Activated gamma-delta T cell treated with Interleukin-2 at 50 U/mL for 16 hours (primary cell): ENCODE measurements at places on chromosomes 2 and 18.

- DNase-seq: no peak
Measured at GRCh38 chr2:123913143-123913735, 111.8 kb upstream of the CNTNAP5 start.

DNA sequence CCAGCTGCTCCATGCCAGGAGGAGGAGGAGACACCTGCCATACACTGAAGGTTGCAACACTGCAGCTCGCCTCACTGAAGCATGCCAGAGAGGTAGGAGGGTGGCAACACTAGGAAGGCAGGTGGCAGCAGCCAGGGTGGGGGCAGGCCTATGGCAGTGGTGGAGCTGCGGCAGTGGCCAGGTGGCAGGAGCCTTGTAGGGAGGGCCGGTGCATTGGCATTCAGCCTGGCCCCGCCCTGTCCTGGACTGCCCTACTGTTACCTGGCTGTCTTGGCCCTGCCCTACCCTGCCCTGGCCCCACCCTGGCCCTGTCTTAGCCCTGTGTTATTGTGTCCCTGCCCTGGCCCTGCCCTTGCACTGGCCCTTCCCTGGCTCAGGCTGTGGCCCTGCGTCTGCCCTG is 7.4 kb upstream of the ANKRD62 start:
- no peak for DNase-seq

- no peak for DNase-seq
Measured at GRCh38 chr2:163455815-163456214, 280.0 kb downstream of the FIGN start.

DNA sequence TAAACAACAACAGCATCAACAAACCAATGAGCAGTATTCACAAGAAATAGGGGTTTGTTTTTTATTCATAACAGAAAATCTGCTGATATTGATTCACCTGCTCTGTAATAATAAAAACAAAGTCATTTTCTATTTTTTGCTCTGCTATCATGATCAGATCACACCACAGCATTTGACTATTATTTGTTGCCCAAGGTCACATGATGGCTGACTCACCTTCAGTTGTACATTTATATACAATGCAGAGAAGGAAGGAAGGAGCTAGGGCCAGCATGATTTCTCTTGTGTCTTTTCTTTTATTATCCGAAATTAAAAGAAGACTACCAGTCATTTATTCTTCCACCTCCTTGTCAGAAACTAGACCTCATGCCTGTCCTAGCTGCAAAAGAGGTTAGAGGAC is 1427.7 kb upstream of the CELF4 start:
- no peak for DNase-seq

- DNase-seq: no peak
Measured at GRCh38 chr18:24228667-24229041, 89.8 kb downstream of the CABYR start.

- no peak for DNase-seq
Measured at GRCh38 chr2:147679955-147680531, 164.8 kb upstream of the ACVR2A start.

DNA sequence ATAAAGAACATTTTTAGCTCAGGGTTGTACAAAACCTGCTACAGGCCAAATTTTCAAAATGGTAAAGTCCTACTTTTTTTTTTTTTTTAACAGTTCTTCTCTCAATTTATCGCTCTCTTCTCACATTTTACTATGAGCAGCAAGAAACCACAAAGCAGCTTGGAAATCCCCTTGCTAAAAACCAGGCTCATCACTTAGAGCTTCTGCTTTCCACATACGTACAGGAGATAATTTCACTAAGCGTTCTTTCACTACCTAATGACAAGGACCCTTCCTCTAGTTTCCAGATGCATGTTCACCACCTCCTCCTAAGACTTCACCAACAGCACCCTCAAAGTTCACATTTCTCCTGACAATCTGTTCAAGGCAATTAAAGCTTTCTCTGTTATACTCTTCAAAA is 294.9 kb upstream of the CYRIA start:
- DNase-seq: no peak

- no peak for DNase-seq
Measured at GRCh38 chr2:218810256-218810655, 21.3 kb downstream of the PRKAG3 start.

DNA sequence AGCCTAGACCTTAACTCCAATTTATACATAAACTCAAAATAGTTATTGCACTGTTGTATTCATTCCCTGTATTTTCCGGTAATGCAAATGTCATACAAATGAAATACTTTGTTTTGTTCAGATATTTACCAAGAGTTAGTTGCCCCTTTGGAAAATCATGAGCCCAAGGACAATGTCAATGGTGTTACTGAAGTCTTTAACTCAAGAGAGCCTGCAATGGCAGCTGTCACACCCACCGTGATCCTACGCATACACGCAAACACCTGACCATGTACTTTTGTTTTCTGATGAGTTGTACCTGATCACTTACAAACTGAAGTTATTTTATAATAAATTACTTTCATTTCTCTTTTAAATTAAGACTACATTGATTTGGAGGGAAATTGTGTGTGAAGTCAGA is 11.7 kb upstream of the WIPF1 start:
- DNase-seq: no peak

DNA sequence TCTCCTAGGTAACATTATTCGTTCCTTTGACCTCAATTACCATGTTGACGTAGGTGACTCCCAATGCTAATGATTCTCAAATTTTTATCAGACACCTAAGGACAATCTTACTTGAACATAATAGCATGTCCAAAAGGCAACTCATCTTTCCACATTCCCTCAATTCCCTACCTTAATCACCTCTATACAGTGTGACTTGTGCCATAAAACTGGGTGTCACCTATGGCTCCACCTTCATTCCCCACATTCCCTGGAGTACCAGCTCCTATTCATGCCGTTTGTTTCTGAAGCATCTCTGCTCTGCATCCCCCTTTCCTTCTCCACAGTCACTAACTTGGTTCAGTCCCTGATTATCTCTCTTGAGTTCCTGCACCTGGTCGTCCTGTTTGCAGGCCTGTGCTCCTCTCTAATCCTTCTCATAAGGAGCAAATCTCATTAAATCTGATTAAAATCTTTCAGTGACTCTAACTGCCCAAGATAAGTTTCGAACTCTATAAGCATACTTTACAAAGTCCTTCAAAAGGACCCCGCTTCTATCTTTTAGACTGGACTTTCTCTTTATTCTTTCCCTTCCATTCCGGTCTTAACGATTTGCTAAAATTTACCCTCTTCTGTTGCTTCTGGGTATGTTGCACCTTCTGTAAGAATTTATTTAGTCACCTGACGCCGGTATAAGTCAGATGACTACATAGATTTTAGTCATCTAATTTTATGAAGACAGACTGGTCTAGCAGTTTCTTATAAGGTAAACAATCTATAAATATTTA is 128.7 kb downstream of the OSBPL1A start:
- no peak for DNase-seq

GRCh38 chr2:101474731-101475384 is at the start of gene RFX8:
RFX8 (minus strand) TSS chr2:101475112; CDS start chr2:101466848, 8,264 bp downstream.
- peak; percentile 37 for DNase-seq

DNA sequence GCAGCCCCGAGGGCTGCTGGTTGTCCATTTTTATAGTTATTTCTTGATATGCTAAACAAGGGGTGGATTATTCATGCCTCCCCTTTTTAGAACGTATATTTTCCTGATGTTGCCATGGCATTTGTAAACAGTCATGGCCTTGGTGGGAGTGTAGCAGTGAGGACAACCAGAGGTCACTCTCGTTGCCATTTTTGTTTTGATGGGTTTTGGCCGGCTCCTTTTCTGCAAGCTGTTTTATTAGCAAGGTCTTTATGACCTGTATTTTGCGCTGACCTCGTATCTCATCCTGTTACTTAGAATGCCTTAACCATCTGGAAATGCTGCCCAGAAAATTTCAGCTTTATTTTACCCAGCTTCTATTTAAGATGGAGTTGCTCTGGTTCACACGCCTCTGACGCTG is 825.8 kb upstream of the CDH2 start:
- no peak for DNase-seq

GRCh38 chr2:130374587-130375290 is 18.9 kb downstream of the PTPN18 start:
- no peak for DNase-seq

DNA sequence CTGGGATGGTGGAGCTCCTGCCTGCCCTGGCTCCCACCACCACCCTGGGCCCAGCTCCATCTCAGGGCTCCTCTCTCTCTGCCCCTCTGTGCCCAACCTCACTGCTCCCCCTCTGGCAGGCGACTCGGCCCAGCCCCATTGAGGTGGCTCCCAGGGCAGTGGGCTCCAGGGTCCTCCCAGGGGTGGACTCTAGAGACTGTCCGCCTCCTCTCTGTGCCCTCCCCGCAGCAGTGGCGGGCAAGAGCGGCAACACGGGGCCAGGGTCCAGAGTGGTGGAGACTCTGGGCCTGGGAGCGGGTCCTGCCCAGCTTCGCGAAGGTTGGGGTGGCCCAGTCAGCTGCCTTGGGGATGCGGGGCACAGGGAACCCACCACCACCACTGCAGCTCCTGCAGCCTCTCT is 27.4 kb downstream of the DDX1 start:
- no peak for DNase-seq

GRCh38 chr2:145724311-145724898 is 1204.5 kb upstream of the ZEB2 start:
- DNase-seq: no peak

- no peak for DNase-seq
Measured at GRCh38 chr2:217371781-217372213, 511.9 kb upstream of the TNP1 start.

DNA sequence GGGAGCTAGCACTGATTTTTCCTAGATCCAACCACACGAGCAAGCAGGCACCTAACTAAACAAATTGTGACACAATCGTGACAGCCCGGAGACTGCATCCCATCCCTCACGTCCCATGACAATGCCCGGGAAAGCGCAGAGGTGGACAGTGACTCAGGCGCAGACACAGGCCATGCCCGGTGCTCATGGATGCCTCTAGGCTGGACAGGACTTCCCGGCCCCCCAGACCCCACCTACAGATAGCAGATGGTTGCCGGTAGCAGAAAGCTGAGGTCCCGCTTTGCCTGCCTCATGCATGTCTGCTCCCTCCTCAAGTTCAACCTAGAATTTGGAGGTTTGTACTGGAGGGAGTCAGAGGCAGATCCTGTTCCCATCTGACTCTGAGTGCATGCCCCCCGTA is 81.0 kb downstream of the TPO start:
- no peak for DNase-seq

GRCh38 chr2:235598532-235599531 is 105.0 kb downstream of the AGAP1 start:
- no peak for DNase-seq

DNA sequence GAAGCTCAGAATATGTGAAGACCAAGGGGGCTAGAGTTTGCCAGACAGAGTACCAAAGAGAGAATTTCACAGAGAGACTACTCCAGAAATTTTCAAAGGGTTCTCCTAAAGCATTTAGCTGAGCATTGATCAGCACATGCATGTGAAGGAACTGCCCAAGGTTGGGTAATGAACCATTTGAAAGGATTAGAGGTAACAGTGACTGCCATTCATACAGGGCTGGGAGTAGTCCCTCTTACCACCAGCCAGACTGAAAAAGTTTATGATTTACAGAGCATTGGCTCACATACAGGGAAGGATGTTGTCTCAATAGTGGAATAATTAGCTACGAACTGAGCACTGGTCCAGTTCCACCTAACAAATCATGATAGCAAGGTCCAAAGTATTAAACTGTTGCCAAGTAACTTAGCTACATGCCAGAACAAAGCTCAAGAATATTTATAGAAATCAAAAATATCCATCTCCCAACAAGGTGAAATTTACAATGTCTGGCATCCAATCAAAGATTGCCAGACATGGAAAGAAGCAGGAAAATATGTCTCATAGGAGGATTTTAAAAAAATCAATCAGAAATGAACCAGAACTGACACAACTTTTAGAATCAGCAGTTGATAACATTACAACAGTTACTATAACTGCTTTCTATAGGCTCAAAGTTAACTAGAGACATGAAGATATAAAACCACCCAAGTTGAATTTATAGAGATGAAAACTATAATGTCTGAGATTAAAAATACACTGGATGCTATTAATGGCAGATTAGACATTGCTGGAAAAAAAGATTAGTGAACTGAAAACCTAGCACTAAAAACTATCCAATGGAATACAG is 25.7 kb upstream of the RNF103 start:
- no peak for DNase-seq

- DNase-seq: no peak
Measured at GRCh38 chr2:96636551-96637171, 1.5 kb downstream of the KANSL3 start.

DNA sequence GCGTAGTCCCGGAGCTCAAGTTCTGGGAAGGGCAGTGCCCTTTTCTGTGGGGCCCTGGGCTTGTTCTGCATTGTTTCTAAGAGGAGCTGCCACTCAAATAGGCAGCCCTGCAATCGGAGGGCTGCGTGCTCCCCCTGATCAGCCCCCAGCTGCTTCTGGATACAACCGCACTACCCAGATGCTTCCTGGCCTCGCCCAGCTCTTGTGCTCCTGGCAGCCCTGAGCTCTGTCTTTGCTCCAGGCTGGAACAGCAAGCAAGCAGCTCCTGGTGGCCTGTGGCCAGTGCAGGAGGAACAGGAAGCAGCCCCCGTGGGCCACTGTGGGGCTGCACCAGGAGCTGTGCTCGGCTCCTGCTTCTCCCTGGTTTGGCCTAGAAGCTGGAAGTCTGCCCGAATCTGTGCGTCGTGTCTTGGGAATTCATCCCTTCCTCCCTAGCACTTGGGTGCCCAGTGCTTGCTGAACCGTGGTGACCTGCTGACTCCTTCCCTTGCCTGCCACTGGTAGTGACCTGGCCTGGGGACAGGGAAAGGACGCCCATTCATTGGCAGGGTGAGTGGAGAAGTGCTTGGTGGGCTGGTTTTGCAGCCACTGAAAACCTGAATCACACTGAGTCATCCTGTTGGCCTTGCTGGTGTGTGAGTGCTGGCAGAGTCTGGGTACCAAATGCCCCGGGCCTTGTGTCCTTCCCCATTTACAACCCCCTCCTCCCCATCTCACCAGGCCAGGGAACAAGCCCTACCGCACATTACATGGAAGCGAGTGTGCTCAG is 27.3 kb upstream of the NTSR2 start:
- no peak for DNase-seq

DNA sequence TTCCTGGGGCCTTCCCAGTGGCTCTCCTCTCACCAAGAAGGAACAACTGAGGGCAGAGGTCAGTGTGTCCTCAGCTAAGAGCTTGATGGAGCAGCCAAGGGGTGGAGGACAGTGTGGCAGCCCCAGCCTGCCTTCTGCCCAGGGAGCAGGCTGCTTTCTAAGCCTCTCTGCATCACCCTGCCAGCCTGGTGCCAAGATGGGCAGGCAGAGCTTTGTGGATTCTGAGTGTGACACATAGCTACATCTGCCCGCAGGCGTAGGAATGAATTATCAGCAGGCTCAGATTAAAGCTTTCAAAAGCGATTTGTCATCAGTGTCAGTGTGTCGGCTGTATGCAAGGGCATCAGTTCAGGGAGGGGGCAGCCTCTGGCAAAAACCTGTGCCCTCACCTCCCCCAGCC is 8.7 kb downstream of the MAL start:
- no peak for DNase-seq

- no peak for DNase-seq
Measured at GRCh38 chr2:71807581-71808451, 339.8 kb downstream of the CYP26B1 start.

GRCh38 chr2:53620981-53621380 is 146.6 kb upstream of the CHAC2 start:
- no peak for DNase-seq

- no peak for DNase-seq
Measured at GRCh38 chr18:28594034-28594433, 417.1 kb upstream of the CDH2 start.
